ENCODE measurements at places on chromosomes 5 and 9.

DNA sequence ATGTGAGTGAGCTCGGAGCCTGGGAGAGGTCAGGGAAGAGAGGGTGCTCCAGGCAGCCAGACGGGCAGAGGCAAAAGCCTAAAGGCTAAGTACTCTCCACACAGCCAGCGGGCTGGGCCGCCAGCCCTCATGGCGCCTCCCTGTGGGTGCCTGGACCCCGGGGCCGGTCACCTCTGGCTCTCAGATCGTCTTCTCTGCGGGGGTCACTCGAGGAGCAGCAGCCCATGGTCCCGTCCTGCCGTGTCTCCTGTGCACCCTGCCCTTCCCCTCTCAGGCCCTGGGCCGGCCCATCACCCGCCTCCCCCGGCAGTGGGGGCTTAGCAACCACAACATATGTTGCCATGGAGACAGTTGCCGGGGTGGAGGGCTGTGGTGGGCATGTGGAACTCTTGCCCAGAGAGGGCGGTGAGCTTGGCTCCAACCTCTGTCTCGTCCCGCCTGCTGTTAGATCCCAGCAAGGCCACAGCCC lies 4.2 kb downstream of the AK1 start:
- DNase-seq: no peak

DNA sequence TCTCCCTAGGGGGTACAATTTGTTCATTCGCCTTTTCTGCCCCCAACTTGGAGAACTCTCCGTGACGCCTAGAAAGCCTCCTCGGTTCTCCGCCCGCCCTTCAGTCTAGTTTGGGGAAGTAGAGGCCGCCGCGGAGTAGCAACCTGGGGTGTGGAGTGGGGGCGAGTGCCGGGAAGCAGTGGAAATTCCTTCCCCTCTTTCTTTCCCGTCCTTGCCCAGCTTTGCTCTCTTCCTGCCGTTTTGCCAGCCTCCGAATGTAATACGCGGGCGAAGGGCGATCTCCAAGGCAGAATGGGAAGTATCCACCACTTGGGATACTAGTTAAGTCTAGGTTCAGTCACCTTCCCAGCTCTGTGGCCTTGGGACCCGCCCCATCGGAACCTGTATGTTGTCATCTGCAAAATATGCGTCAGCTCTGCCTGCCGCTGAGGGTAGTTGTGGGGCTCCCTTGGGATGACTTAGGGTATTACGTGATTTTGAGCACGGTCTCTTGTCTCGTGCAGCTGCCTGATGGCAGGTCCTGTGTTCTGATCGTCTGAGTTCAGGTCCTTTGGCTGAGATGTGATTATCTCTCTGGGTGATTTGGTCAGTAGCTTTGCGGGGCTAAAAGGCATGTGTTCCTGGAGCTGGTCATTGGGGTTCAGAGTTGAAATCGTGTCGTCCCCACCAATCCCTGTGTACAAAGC lies 724 bp downstream of the PAM start:
- DNase-seq: peak; percentile 70

DNA sequence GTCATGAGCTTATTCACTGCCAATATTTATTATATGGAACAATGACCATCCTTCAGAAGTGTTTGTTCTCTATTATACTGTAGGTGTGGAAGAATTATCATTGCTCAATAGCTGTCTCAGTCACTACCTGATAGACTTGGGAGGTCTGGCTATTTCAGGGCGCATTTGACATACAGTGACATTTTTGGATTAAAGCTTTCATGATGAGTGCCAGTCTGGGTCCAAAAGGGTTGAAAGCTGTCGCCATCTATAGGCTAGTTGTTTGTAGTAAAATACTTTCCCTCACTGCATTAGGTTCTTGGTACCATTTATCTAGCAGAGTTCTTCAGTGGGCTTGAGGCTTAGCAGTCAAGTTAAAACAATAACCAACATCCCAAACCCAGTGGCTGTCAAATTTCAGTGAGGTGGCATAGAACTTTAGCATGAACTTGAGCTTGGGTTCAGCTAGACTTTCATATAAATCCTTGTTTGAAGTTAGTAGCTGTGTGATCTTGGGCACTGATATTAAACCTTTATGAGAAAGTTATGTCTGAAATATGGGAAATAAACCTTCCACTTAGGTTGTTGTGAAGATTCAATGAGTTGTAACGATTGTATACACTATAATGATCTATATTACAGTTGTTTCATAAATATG lies 110.5 kb upstream of the CDKN2B start:
- DNase-seq: no peak

DNA sequence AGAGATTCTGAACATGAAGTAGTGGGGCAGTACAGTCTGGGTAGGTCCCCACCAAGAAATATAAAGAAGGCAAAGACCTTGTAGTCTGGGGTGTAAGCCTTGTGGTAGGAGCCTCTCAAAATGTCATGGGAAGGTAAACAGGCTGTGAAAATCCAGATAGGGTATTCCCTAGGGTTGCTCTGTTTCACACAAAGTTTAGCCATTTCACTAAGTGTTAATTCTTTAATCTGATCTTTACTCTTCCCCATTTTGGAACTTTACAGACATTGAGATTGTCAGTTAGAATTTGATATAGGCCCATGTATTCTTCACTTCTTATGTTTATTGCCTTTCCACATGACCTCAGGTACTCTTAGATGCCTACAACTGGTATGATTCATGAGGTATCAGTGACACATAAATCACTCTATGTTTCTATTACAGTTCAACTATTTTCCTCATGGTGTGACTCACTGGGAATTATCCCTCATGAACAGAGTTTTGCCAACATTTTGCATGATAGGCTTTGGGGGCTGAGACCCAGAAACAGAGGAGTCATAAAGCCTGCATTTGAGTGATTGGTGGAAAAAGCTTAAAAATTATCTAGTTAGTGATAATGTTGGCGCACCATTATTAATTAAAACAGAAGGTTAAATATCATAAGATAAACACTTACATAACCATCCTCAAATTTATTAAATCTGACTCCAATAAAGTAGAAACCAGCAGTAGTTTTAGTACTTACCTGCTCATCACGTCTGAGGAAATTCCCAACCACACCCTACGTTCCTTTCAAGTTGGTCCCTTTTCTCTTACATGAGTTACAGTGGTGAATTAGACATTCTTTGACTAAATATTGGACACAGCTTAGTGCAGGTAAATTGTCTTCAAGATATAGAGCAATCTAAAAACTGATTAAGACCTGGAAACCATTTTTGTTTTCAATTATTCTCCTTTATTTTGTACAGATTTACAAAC lies 399.8 kb upstream of the MEF2C start:
- no peak for DNase-seq

DNA sequence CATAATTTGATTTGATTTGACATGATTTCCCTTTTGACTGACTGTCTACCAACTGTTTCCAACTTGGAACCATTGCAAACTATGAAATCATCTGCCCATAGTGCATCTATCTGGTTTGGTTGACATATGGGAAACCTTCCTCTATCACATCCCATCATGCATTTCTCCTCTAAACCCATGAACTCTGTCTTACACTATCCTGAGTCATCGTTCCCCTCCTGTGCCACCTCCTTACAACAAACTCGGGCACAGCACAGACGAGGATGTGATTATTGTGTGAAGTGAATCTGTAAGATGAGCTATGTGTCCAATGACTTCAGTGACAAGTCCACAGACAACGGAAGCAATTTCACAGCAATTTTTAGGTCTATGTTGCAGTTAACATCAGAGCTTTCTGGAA lies 126.1 kb downstream of the NPR3 start:
- DNase-seq: no peak

DNA sequence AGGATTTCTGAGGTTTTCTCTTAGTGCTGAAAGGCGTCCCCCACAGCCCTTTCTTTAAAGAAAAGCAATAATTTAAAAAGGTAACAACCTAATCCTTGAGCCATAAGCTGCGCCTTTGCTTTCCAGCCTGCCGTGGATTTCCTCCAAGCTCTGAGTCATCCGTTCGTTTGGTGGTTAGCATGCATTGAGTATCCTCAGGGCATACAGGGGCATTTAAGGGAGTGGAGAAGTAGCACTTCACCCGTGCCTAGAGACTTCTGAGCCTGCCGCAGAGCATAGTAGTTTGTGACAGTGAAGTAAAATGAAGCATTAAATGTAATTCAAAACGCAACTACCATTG lies 892 bp upstream of the TNC start:
- DNase-seq: no peak

- no peak for DNase-seq
Observed at GRCh38 chr9:13963005-13963653, 350.8 kb downstream of the NFIB start.

DNA sequence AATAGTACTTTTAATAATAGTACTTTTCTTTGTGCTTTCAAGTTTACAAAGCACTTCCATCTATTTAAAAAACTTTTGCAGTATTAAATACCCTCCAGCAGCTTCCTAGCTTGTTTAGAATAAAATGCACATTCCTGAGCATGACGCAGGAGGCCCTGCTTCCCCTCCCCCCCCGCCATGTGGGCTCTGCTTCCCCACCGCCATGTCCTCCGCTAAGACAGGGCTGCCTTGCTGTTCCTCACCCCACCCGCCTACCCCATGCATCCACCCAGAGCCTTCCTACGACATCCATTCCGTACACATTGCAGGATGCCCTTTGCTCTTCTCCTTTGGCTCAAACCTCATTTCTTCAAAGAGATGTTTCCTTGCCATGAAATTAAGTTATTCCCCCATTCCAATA lies 205.9 kb upstream of the MSX2 start:
- DNase-seq: no peak

GRCh38 chr5:5969942-5970483 lies 408.3 kb downstream of the MED10 start:
- DNase-seq: no peak

DNA sequence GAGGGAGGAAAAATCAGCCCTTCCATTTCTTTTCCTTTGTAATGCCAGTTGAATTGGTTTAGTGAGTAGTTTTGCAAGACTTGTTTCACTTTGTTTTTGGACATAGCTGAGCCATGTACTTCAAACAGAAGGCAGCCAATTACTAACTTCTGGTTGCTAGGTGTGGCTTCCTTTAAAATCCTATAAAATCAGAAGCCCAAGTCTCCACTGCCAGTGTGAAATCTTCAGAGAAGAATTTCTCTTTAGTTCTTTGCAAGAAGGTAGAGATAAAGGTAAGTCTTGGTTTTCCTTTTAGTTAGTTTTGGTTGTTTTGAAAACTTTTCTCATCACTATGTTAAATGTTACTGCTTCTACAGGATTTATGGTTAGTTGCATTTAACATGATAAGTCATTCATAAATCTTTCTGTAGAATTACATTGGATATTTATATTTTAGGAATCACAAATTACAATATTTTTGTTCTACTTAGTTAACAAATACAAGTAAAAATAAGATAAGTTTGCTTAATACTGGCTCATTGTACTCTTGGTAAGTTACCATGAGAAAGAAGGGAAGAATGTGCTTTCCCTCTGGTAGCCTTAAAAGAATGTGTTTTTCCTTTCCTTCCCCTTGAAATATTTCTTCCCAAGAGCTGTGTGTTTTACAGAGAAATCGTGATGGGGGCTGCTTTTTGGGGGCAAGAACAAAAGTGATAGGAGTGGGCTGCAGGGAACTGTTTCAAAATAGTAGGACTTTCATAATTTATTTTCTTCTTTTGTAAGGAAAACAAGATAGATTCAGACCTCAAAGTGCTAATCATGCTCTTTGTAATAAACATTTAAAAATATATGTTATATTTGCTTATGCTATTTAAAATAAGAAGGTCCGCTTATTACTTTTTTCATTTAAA lies at the start of gene ANXA1:
Gene ANXA1 (plus strand): TSS at position 213 of the 890 bp plus-strand sequence. CDS start 6,671 bp downstream, outside the sequence.
- no peak for DNase-seq

DNA sequence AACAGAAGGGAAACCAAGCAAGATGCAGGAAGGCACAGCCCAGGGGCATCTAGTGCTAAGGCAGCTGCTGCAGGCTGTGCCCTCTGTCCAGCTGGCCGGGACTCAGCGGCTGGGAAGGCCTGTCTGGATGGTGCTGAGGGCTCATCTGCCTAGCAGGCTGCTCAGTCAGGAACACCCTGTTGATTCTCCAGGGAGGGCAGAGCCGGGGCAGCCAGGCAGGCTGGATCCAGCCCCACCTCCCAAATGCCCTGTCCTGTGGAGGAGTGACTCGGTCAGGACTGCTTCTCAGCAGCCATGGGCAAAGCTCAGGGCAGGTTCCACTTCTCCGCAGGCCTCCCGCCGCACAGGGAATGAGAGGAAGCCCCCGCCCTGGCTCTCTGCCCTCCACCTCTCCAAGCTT lies 7.8 kb upstream of the LCN9 start:
- no peak for DNase-seq

- DNase-seq: no peak
Observed at GRCh38 chr5:115336201-115336720, 39.8 kb upstream of the CCDC112 start.

DNA sequence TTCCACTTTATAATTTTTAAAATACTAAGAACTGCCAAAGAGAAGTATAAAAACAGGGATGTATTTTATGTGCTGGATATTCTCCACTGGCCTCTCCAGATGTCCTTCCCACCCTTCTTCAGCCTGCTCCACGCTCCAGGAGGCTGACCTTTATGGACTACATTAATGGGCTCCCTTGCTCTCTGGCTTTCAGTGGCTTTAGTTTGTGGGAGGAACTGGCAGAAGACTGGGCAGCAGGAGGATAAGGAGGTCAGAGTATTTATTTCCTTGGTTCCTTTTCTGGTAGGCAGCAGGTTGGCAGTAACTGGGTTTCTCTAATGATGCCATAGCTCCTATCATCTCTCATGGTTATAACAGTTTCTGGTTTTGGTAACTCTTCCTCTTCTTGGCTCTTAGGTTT lies 133.9 kb downstream of the PAM start:
- no peak for DNase-seq

GRCh38 chr5:142319105-142319504 lies 5.7 kb downstream of the SPRY4 start:
- no peak for DNase-seq

DNA sequence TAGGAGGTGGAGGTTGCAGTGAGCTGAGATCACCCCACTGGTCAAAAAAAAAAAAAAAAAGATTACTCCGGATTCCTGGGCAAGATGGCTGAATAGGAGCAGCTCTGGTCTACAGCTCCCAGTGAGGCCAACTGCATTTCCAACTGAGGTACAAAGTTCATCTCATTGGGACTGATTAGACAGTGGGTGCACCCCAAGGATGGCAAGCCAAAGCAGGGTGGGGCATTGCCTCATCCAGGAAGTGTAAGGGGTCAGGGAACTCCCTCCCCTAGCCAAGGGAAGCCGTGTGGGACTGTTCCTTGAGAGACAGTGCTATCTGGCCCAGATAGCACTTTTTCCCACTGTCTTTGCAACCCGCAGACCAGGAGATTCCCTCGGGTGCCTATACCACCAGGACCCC lies 70.7 kb downstream of the CARTPT start:
- DNase-seq: no peak

DNA sequence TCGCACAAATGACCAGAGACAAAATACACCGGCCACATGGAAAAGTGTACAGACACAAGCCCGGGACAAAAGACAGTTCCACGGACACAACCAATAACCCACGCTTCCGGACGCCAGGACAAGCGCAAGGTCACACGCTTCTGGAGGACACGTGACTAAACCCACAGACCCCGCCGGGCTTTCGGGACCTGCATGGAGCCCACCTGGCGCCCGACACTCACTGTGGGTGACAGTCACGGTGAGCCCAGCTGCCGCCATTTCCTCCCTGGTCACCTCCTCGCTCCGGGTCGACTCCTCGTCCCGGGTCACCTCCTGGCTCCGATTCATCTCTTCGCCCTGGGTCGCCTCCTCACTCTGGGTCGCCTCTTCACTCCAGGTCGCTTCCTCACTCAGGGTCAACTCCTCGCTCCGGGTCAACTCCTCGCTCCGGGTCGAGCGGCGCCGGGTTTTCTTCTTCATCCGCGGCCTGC lies 470 bp downstream of the BAG1 start:
- peak; percentile 23 for DNase-seq

Measured in activated T-cell treated with anti-CD3 and anti-CD28 coated beads for 24 hours (primary cell).